Glutamatergic neuron (in vitro differentiated cells): ENCODE measurements at places on chromosomes 2 and 18.

DNA sequence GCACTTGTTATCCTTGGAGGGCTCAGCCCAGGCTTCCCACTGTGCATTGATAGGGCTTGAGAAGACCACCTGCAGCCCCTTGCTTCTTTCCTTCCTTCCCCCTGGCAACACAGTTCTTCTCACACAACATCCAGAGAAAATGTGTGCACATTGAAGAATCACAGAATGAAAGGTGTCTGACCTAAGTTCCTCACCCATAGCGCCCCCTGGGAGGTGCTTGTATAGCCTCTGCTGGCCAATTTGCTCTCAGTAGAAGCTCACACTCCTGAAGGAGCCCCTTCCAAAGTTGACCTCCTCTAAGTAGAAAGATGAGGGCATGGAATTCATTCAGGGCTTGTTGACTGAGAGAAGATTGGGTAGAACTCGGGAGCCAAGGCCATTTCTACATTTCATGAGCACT is 758.4 kb upstream of the KLHL29 start:
- peak; percentile 23 for DNase-seq

DNA sequence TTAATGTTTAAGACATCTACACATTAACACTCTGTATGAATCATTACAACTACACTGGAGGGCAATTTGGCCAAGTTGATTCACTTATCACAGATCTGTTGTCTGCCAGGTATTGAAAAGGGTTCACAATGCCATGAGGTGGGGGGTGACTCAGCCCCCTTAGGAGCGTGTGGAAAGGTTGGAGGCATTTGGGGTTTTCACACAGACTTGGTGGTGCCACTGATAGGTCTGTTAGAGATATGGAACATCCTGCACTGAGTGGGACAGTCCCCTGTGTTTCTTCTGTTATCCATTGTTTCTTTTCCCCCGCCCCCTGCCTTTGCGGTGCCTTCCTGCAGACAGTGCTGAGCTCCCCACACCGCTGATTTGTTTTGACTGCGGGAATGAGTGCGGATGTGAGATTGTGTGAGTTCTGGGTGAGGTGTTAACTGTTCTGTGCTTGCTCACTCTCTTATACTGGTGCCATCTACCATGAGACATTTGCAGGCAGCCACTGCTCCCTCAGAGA is 9.3 kb upstream of the TSN start:
- DNase-seq: no peak

DNA sequence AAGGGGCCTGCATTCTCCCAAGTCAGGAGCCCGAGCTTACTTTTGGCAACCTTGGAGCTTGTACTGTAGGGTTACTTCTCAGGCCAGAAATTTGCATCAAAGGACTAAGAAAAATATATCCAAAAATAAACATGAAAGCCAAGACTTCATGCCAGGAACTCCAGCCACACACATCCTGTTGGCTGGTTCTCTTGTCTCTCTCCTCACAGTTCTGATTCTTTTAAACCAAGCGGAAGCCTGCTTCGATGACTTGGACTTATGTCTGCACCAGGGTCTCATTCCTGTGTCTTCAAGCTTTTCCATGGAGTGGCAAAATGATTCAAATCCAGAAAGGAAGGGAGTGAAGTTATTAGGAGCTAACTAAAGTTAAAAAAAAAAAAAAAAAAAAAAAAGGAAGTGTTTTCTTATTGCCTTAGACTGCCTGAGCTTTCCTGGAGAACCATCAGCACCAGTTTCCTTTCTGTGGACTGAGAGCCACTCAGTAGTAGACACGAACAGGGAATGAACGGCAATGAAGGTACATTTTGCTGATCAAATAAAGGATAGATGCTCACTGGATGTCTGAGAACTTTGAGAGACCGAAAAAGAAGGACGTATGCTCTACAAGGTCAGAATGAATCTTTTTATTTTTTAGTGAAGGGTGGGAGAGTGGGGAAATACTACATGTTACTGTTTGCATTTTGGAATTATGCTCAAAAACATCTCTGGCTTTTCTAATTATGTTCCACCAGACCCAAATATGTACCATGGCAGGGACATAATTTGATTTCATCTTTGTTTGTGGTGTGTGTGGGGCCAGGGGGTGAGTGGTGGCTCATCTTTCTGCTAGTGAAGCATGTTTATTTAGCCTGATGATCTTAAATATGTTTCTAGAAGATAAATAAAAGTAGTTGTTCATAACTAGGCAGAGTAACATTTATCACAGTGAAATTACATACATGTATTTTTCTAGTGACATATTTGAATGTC is 86.0 kb downstream of the RAPGEF4 start:
- no peak for DNase-seq

DNA sequence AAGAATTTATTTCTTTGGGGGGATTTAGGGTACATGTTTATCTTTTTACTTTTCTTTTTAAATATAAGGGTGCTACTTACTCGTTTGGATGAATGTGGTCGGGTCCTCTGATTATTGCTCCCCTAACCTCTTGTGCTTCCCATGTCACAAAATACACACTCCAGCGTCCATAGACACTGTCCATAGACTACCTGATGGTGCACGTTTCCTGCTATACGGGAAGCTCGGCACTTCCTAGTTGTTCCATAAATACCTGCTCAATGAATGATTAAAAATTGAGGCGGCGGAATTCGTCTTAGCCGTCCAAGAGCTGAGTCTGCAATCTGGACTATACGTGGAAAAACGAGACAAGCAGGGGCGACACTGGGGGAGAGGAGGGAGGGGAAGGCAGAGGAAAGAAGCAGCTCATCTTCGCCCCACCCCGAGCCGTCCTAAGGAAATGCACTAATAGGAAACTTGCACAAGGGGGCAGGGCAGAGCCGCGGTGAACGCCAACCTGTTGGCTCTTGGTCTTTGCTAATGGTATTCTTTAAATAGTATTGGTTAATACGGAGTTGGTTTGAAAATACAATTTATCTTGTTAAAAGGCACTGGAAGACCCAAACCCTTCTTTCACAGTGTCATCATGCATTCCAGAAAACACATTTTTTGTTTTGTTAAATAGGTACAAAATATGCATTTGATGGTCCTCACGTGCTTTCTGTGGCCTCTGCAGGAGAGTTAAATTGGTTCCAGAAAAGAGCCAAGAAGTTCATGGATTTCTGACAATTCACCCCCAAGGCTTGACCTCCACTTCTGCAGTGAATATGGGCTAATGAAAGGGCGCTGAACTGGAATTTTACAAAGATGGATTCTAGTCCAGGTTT is 73.0 kb upstream of the KCTD1 start:
- DNase-seq: peak; percentile 51

- no peak for DNase-seq
Measured at GRCh38 chr2:1609040-1609439, 135.3 kb downstream of the PXDN start.
